ENCODE measurements at places on chromosomes 5 and 9. TPM values are rescaled to one million over a fixed set of nuclear protein-coding genes. Genes with fewer than 3 reads are reported as not detected.

PCDHGA10 gene
- 5.1 TPM for total RNA-seq

SHOC1 gene
- not detected for total RNA-seq

CPLANE1 gene
- total RNA-seq, result 17.6 TPM

ELAVL2 gene
- 1.4 TPM for total RNA-seq

ARSI gene
- 10.1 TPM for total RNA-seq
